ENCODE measurements at places on chromosomes 11 and 22. TPM values are rescaled to one million over a fixed set of nuclear protein-coding genes. Genes with fewer than 3 reads are reported as not detected.

The PAMR1 gene
- total RNA-seq: 46.2 TPM

The YWHAH gene
- 98.7 TPM for total RNA-seq

The OR4D10 gene
- total RNA-seq: not detected

The KRTAP5-8 gene
- total RNA-seq: not detected

The TMEM191C gene
- 0.30 TPM for total RNA-seq

The OR6T1 gene
- total RNA-seq: not detected

The DDI1 gene
- total RNA-seq: not detected

The GAL3ST1 gene
- total RNA-seq: 0.18 TPM

The MS4A4E gene
- total RNA-seq: not detected

The MMP27 gene
- not detected for total RNA-seq

The IGLL5 gene
- total RNA-seq: not detected

The NFAM1 gene
- total RNA-seq: 0.09 TPM

The RRAS2 gene
- 55.8 TPM for total RNA-seq

The ALX4 gene
- not detected for total RNA-seq

The IRF7 gene
- 6.5 TPM for total RNA-seq

The OR2AT4 gene
- not detected for total RNA-seq

The GLB1L3 gene
- not detected for total RNA-seq

The CFAP300 gene
- total RNA-seq: 5.3 TPM

The HORMAD2 gene
- not detected for total RNA-seq

The GGTLC3 gene
- not detected for total RNA-seq

The HEPHL1 gene
- 0.09 TPM for total RNA-seq

The LDHAL6A gene
- total RNA-seq: not detected

The CHRM1 gene
- total RNA-seq: not detected

The DBX1 gene
- not detected for total RNA-seq

The OR51B5 gene
- 0.30 TPM for total RNA-seq

The MYRF gene
- total RNA-seq: 26.3 TPM

The OR51V1 gene
- not detected for total RNA-seq

The P2RY2 gene
- total RNA-seq: 0.30 TPM

The NXPE2 gene
- 0.09 TPM for total RNA-seq

The EHF gene
- 16.0 TPM for total RNA-seq

The RHBDD3 gene
- 27.6 TPM for total RNA-seq

The OR52K2 gene
- total RNA-seq: not detected

The MUC6 gene
- total RNA-seq: not detected

The HEPACAM gene
- not detected for total RNA-seq

The RASSF10 gene
- under 0.01 TPM for total RNA-seq

The TMEM45B gene
- not detected for total RNA-seq

The OSM gene
- total RNA-seq: not detected

The HBG2 gene
- not detected for total RNA-seq

The DCDC1 gene
- total RNA-seq: 0.30 TPM

The CNTF gene
- total RNA-seq: 3.1 TPM

The GRAP2 gene
- total RNA-seq: not detected

The F2 gene
- total RNA-seq: not detected

The ADAMTS8 gene
- not detected for total RNA-seq

The KREMEN1 gene
- total RNA-seq: 3.4 TPM

The APOL3 gene
- total RNA-seq: 9.7 TPM

The TRPM5 gene
- not detected for total RNA-seq

The OR52I2 gene
- not detected for total RNA-seq

The MRGPRX2 gene
- total RNA-seq: not detected

The PRR33 gene
- not detected for total RNA-seq
